ENCODE measurements at places on chromosomes 13 and 19.

DNA sequence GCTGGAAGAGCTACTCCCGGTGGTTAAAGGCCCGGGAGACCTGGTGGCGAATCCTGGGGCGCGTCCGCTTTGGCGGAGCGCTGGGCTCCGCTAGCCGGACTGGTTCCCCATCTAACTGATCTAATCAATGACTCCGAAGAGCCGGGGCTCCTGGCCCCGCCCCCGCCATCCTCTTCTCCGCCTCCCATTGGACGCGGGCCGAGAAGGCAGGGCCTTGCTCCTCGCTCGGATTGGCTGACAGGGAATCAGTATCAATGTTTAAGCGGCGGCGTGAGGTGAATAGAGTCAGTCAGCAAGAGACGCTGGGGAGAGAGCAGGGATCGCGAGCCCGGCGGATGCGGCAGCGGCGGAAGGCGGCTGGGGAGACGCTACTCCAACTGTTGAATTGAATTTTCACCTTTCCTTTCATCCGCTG lies 1.7 kb upstream of the PCDH17 start:
- peak; percentile 33 for DNase-seq

DNA sequence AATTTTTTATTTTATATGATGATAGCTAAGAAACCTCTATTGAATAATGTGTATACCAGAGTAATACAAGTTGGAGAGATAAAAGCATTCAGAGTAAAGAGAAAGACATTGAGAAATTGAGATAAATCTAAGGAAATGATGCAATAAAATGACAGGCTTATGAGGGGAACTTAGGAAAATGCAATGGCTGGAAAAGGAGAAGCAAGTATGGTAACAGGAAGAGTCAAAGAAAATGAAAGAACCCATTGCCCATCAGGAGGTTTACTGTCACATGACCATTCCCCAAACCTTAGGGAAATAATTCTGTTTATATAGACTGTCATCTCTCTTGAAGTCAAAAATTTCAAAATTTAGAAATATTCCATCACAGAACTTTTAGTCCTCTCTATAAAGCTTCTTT lies 808.0 kb upstream of the PRR20A start:
- DNase-seq = no peak

GRCh38 chr13:54415753-54416366 lies 1387.2 kb downstream of the OLFM4 start:
- no peak for DNase-seq

DNA sequence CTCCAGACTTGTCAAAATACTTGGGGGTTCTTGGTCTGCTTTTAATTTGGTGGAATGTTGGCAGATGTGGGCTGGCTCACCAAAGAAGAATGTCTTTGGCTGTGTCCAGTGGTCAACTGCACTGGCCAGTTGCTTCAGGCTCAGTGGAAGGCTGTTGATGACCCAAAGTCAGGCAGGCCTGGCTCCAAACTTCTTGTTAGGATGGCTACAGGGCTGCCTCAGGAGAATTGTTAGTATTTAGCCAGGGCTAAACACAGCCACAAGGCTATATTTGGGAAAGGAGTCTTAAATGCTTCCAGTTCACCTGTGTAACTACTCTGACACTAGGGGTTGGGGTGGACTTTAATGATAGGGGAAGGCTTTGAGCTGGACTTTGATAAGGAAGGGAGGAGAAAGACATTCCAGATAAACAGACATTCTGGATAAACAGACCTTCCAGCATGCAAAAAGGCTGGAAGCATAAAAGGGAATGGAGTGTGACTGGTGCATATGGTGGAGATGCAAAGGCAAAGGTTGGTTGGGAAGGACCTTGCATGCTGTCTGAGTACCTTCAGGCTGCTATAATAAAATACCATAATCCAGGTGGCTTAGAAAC lies 116.8 kb downstream of the FOXO1 start:
- no peak for DNase-seq

GRCh38 chr19:56217039-56217949 lies 15.2 kb downstream of the ZSCAN5C start:
- DNase-seq = no peak

DNA sequence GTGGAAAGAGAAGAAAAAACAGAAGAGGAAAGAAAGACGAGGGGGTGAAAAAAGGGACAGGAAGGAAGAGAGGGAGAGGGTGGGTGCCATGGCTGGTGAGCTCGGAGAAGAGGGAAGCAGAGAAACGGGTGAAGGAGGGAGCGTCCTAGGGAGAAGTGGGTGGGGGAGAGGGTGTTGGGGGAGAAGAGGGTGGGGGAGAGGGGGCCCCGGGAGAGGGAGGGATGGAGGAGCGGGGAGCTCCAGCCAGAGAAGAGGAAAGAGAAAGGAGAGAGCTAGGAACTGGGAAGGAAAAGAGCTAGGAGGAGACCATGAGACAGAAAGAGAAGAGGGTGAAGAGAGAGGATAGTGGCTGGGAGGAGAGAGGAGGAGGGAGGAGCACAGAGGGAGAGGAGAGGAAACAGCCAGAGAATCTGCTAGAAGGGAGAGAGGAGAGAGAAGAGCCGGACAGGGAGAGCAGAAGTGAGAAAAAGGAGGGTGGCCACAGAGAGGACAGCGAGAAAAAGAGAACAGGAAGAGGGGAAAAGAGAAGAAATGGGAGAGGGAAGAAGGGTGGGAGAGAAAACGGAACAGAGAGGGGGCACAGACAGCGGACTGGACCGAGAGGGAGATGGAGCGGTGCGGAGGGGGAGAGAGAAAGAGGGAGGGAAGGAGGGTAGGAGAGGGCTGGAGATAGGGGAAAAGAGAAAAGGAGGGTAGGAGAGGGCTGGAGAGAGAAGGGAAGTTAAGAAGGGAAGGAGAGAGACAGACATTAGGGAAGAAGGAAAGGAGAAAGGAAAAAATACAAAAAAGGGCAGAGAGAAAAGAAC lies 11.9 kb upstream of the GARIN5A start:
- DNase-seq = no peak

DNA sequence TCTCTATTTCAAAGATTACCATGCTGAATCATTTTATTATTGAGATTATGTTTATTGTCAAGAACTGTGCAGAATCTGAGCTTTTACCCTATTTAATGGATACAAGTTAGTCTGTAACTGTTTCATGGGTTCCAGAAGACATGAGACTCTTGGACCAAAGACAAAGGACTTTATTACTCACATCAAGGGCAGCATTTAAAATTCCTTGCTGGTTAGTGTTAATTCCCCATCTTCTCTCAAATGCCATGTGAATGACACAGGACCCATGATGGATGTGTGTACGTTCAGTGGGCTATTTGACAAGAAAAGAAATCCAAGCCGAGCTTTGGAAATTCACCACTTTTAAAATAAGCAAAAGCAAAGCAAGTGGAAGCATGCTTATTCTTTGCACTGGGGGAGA lies 139.9 kb downstream of the PCDH20 start:
- no peak for DNase-seq

- peak; percentile 49 for DNase-seq
Observed at GRCh38 chr19:34963573-34964406, at the start of gene ZNF792. Gene ZNF792 (minus strand): TSS chr19:34964229. CDS start chr19:34963662, 567 bp downstream.

GRCh38 chr13:99993660-99994637 lies 12.4 kb downstream of the ZIC2 start:
- no peak for DNase-seq

GRCh38 chr19:799076-799881 lies 2.0 kb downstream of the PTBP1 start:
- no peak for DNase-seq

GRCh38 chr13:78121001-78121400 lies 202.4 kb upstream of the EDNRB start:
- no peak for DNase-seq

GRCh38 chr19:50365434-50366306 lies at the start of gene NAPSA:
Gene NAPSA (minus strand): TSS chr19:50365639. CDS start chr19:50365621, 18 bp downstream.
- no peak for DNase-seq
